ENCODE measurements at places on chromosomes 1 and 21.

- DNase-seq, result no peak
Measured at GRCh38 chr1:47585141-47585902, 147.5 kb downstream of the FOXD2 start.

- DNase-seq, result no peak
Measured at GRCh38 chr1:32172621-32173245, 6.7 kb upstream of the TXLNA start.

GRCh38 chr1:45913183-45913683 lies 109.8 kb downstream of the MAST2 start:
- peak; percentile 28 for DNase-seq

DNA sequence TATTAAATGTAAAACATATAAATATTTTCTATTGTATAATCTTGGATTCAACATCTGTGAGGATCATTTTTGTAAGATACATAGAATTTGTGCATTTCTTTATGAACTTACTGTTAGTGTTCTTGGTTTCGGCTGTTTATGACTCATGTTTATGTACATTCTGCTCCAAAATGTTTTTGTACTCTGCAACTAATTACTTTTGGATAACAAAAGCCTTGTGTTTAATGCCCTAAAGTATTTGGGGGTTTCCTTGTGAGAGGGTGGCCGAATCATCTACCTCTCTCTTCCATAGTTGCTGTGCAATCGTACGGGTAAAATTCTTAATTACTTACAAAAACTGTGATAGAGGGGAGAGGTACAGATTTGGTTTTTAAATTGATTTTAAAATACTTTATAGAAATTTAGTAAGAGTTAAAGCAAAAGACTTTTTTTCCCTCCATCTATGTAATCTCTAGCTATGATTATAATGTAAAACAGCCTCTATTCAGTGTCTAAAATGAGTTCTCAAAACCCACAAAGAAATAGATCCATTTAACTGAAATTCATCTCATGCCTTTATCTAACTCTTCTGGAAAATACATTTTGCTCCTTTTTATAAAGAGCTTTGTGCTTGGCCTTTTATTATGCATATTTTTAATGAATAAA lies 38.7 kb upstream of the LRRC8C start:
- no peak for DNase-seq

DNA sequence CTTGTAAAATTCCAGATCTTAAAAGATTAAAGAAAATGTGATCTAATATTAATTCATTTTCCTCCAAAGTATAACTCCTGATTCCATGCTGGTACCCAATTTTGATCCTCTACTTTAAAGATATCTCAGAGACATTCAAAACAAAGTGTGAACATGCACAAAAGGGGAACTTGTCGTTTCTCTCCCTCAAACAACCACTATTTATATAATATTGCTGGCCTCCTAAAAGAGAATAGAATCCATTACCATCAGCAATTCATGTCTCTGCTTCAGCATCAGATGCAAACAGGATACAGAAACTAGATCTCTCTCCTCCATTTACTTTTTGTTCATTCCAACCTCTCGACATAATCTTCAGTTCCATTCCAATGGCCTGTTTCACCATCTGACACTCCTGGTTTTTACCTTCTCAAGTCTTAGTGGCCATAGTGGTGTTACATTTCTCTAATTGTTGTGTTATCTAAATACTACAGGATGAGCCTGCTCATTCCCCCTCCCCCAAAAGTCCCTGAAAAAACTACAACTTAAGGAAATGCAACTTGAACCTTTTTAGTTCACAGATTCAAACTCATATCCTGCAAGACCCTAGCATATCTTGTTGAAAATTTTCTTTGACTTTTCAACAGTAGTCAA lies 4.1 kb downstream of the NRIP1 start:
- DNase-seq, result no peak
